ENCODE measurements at places on chromosomes 11 and 22.

DNA sequence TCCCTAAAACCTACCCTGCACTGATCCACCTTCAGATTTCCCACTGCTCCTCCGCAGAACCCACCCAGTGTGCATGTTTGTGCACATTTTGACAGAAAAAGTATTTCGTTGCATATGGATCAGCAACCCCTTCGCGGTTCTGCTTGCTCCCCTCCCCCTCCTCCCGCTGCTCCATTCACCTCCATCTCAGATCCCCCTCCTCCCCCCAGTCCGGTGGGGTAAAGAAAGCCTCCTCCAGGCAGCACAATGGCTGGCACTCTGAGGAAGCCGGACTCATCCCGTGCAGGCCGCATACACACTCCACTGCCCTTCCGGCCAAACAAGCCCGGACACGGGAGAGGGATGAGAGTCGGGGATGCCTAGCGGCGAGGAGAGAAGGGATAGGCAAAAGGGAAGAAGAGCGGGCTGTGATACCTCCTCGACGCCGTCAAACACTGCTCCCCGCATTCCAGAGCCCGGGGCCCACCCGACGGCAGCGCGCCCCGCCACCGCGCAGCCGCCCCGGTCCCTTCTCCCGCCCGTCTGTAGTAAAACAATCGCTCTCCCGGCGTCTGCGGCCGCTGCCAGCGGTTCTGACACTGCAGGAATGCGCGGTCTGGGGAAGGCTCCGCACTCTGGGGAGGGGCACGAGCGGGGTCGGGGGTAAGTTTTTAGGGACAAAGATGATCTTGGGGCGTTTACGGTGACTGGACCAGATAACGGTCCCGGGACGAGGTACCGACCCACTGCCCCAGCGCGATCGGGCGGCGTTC, 915 bp downstream of the FEZ1 start:
- DNase-seq, result no peak

DNA sequence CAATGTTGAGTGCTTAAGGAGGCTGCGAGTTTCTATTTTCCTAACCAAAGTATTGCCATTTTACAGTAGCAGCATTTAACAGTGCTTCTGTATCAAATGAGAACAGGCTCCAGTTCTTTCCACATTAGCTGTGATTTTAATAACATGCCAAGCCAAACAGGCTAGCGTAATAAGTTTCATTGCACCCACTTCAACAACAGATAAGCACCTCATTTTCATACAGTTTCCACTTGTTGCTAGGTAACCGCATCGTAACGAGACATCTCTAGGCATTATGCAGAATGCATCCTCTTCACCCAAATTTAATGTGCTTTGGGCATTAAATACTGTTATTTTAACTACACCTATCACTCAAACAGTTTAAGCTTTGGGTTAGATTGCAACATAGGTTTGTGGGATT, 79.0 kb downstream of the CADM1 start:
- DNase-seq, result no peak

GRCh38 chr11:128868841-128869671, 2.0 kb upstream of the KCNJ1 start:
- no peak for DNase-seq

DNA sequence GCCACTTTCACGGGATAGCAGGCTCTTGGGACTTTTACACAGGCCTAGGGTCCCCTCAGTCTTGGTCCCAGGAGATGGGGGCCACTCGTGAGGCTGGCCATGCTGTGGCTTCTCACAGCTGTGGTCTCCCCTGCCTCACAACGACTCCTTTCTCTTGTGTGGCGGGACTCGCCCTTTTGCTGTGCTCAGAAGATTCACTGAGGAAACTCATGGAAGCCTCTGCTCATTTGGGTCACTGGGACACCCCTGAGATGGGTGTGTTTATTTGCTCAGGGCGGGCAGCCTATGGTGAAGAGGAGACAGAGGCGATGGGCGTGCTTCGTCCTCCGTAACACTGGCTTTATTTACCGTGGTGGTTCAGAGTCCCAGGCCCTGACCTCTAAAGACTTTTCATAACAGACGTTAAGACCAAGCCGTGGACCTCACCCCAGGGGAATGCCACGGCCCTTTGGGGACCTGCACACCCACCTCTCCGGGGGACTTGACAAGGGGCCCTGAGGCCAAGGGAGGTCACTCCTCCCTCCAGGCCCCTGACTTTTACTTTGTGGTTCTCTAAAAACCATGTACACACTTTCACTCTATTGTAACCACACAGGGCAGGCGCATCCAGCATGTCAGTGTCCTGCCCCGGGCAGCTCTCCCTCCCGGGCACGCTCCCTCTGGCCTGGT, 15.5 kb downstream of the TEF start:
- no peak for DNase-seq
